Calu3 (cell line): ENCODE measurements at places on chromosomes 16 and 17. TPM values are rescaled to one million over a fixed set of nuclear protein-coding genes. Genes with fewer than 3 reads are reported as not detected.

GRCh38 chr17:5809580-5810188, 225.4 kb upstream of the NLRP1 start:
- no peak for DNase-seq

GRCh38 chr17:4780325-4780955, 5.7 kb downstream of the VMO1 start:
- DNase-seq, result no peak

DNA sequence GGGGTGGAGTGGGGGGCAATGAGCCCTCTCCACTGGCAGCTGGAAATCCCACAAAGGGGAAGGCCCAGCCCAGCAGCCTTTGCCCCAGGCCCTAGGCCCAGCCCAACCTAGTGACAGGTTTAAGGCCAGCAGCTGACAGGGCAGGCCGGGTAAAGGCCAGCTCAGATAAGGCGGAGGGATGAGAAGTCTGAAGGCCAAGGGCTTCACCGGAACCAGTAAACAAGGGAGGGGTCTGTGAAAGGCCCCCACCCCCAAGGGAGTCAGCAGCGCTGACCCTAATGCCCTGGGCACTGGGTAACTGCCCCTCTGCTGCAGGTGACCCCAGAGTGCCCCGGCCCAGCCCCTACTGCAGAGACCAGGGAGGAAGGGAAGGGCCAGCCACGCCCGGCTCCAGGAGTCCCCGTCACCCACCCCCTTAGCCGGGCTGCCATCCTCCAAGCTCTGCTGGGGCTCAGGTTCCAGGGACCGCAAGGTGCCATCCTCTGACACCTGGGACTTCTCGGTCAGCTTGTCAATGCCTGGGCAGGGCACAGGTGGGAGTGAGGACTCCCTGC, 17.5 kb downstream of the OTOP3 start:
- DNase-seq, result no peak

GRCh38 chr17:66228887-66229782, at the start of gene APOH:
APOH (minus strand) TSS chr17:66229415; CDS start chr17:66229379, 36 bp downstream.
- DNase-seq, result peak; percentile 7

- no peak for DNase-seq
Observed at GRCh38 chr16:11325404-11326083, 19.7 kb upstream of the RMI2 start.

GRCh38 chr17:40230670-40231069, 11.6 kb downstream of the WIPF2 start:
- no peak for DNase-seq

PHOSPHO1 gene
- total RNA-seq, result not detected in 2 replicates

PRAC2 gene
- not detected in 2 replicates for total RNA-seq

NPIPA7 gene
- total RNA-seq, result 6.5 and 9.5 TPM in 2 replicates

NUP93 gene
- 120 and 123 TPM in 2 replicates for total RNA-seq
